GM19239 (cell line): ENCODE measurements at places on chromosomes 1 and 21.

DNA sequence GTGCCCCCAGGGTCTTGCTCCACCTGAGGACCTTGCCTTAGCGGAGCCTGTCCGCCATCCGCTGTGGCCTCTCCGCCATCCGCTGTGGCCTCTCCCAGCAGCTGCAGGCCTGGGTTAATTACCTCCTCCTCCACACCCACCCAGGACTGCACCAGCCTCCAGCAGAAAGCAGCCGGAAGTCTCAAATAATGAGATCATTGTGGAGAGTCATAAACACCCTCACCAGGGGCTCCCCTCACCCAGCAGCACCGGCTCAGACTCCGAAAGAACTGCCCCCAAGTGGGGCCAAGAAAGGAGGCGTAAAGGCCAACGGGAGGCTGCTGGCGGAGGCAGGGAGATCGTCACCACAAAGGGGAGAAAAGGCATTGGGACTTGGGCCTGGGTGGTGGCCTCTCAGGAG, 10.7 kb upstream of the GPR153 start:
- no peak for DNase-seq

- no peak for DNase-seq
Measured at GRCh38 chr1:110962892-110963690, 631 bp downstream of the LRIF1 start.

DNA sequence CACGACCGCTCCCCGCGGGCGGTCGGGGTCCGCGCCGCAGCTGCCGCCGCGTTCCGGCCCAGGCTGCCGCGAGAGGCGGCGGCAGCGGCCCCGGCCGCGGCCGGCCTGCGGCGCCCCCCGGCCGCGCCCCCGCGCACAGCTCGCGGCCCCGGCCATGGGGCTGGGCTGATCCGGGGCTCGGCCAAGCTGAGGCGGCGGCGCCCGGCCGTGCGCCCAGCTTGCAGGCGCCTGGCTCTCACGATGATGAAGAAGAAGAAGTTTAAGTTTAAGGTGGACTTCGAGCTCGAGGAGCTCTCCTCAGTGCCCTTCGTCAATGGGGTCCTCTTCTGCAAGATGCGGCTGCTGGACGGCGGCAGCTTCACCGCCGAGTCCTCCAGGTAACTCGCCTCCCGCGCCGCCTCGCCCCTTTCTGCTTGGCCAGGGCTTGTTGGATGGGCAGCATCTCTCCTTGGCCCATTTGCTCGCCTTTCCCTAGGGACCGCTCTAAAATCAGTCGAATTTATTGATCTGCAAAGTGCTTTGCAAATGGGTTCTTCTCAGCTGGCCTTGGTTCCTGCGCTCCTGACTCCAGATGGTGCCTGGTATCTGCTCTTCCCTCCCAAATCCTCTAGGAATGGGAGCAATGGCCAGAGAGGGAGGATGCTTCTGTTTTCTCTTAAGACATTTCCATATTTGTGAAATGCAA, 431 bp downstream of the EEIG2 start:
- DNase-seq: no peak

GRCh38 chr1:48931506-48932192, 155.0 kb upstream of the BEND5 start:
- DNase-seq: no peak

DNA sequence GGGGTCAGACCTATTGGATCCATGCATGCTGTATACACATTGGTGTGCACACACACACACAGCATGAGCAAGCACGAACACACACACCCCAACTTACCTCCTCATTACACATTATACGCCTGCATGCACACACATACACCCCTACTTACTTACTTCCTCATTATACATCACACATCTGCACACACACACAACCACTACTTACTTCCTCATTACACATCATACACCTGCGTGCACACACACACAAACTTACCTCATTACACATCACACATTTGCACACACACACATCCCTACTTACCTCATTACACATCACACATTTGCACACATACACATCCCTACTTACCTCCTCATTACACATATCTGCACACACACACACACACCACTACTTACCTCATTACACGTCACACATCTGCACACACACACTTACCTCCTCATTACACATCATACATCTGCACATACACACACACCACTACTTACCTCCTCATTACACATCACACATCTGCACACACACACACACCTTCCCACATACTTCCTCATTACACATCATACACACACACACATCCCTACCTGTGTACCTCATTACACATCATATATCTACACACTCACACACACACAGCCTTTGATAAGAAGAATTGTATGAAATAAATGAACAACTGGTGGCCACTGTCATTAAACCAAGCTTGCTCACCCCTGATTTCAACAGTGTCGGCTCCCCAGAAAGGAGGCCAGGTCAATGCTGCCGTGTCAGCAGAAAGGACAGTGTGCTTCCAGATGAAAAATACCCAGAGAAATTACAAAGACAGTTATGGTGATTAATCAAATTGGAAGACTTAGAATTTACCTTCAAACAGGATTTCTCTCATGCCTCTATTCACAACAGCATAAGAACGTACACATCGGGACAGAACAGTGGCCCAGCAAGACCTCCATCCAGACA, 117.8 kb downstream of the SETD4 start:
- DNase-seq: no peak
